ACHN (cell line): ENCODE measurements at places on chromosomes 7 and 10.

GRCh38 chr7:47693216-47693615 lies 111.3 kb upstream of the TNS3 start:
- DNase-seq, result no peak

DNA sequence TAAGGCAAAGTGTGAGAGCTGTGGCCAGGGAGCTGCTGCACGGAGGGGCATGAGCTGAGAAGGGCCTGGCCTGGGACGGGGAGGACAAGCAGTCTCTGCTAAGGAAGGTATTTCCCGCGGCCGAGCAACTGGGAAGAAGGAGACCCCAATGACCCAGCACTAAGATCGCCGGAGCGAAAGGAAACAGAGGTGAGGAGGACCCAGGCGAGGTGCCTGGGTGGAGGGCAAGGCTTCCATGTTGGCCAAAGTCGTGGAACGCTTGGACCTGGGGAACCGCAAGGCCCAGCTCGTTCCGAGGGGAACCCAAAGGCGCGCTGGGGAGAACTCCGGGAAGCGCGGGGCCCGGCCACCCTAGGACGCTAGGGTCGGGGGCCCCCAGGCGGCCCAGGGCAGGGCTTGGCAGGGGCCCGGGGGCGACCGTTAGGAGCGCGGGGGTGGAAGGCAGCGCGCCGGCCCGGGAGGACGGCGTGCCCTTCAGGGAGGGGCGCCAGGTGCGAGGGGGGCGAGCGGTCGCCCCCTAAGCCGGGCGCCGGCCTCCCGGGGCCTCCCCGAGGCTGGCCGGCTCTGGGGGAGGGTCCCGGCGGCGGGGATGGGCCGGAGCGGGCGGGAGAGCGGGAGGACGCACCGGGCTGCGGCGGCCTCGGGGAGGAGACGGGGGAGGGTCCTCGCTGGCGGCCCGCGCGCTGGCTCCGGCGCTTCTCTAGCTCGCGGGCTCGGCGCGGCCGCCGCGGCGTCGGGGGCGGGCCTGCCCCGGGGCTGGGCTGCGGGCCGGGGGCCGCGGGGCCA lies 545 bp downstream of the GIGYF1 start:
- no peak for DNase-seq

- no peak for DNase-seq
These were observed 41.9 kb downstream of the CALML3 start for GRCh38 chr10:5566614-5567013.

GRCh38 chr7:94874036-94874785 lies 33.2 kb upstream of the PPP1R9A start:
- no peak for DNase-seq

DNA sequence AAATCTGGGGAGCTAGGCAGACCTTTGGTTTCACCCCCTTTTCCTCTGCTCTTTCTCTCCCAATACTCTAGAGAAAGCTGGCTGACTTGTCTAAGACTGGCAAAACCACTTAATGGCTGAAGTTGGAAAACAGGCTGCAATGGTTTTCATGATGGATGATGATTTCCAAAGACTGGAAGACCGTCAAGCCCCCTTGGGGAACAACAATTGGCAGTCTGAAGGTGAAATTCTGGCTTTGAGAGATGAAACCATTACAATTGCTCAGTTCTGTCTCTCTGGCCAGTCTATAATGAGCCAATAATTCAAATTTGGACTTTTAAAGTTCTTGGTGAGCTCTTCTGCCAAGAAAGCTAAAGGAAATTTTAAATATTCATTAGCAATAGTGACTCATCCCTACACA lies 680.5 kb downstream of the PARD3 start:
- no peak for DNase-seq

DNA sequence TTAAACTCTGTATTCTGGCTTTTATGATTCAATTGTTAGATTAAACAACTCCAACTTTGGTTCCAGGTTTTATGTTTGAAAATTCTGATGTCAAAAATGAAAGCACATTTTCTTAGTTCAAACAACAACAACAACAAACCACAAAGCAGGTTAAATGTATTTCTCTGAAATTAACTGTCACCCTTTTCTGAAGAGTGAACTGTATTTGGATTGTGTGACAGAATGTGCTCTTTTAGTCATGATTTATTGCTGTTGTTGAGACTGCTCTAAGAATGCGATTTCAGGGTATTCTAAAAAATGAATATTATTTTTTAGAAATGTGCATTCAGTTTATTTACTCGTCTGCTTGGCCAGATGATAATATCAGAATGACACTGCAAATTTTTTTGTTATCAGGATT lies 144.1 kb downstream of the GNAI1 start:
- no peak for DNase-seq

GRCh38 chr10:121307411-121307980 lies 290.7 kb downstream of the FGFR2 start:
- DNase-seq, result no peak
